ENCODE measurements at places on chromosomes 2 and 18.

DNA sequence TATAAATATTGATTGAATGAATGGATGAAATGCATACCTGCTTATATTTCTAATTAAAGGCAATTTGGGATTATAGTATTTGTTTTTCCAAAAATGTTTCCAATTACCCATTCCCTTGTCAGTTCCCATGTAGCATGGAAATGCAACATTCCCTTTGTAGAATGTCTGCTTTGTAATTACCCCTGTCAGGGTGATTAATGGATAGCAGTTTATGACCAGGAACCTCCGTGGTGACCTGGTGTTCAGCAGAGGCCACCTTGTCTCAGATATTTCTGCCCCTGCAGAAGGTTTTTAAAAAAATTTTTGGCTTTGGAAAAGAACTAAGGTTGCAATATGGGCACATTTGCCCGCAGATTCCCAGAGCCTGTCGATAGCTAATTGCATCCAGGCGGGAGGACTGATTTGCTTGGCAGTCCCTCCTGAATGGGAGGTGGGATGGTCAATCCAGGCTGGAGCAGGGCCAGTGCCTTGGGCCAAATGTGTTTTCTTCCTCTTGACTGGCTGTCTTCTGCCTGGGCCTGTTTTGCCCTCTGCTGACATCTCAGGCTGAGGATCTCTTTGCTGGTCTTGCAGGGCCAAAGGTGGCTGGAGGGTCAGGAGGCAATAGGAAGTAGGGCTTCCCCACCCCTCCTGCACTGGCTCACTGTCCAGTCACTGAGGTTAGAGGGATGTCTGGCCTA is 82.1 kb downstream of the TMEM182 start:
- no peak for DNase-seq

- DNase-seq: peak; percentile 29
Measured at GRCh38 chr2:196927376-196928225, 1.1 kb upstream of the PGAP1 start.

GRCh38 chr18:52287151-52287550 is 52.8 kb upstream of the DCC start:
- no peak for DNase-seq

- peak; percentile 31 for DNase-seq
Measured at GRCh38 chr2:39492095-39492590, 55.1 kb upstream of the MAP4K3 start.

- no peak for DNase-seq
Measured at GRCh38 chr2:122478117-122478516, 722.7 kb downstream of the TSN start.

- no peak for DNase-seq
Measured at GRCh38 chr2:7031547-7032245, 114.5 kb downstream of the RNF144A start.

GRCh38 chr2:83186105-83186760 is 1272.8 kb downstream of the SUCLG1 start:
- no peak for DNase-seq

DNA sequence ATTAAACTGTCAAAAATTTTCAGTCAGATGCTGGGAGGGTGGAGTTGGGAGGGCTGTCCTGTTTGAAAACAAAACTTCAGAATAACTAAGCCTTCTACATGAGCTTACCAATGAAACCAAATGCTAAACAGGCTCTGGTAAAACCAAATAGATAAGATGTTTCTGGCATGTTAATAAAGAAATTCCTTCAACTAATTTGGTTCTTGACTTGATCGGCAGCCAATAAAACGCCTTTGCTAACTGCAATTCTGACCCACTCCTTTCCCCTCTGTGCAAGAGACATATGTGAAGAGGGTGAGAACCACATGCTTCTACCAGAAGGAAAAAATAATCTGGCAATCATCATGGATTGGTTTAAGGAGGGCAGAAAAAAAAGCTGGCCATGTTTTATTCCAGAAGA is 20.9 kb downstream of the MAP4K3 start:
- no peak for DNase-seq

DNA sequence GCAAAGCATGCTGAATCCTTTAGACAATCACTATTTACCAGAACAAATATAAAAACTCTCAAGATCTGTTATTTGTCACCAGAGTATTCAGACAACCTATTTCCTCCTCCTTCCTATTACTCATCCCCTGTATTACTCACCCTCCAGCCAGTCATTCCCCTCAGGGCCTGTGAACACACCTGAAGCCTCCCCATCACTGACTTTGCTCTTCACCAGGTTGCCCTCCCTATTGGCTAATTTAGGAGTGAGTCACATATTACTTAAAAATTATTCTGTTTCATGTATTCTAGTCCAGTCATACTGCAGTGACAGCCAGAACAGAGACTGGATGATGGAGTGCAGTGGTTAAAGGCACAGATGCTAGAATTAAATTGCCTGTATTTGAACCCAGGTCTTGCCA is 3.7 kb upstream of the ATG16L1 start:
- DNase-seq: peak; percentile 62

- no peak for DNase-seq
Measured at GRCh38 chr2:210422366-210422765, 54.2 kb downstream of the LANCL1 start.

- DNase-seq: no peak
Measured at GRCh38 chr2:26302846-26303245, 43.1 kb upstream of the SELENOI start.

DNA sequence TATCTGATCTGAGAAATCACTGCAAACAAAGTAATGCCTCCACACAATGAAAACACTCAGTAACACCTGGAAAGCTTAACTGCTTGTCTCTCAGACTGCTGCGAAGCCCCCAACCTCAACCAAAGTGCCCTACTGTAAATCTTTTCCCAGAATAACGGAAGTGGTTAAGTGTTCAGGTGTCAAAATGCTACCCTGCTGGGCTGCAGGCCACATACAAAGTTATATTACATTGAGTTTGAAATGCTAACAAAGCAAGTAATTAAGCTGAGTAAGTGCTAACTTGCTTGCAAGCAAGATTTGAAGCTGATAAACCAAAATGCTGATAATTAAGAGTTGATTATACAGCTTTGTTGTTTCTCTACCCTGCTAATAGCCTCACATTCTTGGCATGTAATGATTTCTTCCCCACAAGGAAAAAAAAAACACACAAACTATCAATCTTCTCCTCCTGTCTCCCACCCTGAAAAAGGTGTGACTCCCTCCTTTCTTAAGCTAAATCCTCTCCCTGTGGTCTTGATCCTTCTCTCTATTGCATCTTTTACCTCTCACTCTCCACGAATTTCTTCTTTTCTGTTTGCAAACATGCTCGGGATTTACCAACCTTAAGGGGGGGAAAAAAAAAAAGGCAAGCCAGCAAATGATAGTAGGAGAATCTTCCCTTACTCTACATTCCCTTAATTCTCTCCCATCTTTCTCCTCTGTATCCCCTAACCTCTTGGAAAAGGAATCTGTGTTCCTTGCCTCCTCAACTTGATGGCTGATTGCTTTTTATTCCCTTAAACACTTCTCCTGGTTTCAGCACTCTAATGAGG is 266.8 kb upstream of the SIX3 start:
- DNase-seq: no peak

DNA sequence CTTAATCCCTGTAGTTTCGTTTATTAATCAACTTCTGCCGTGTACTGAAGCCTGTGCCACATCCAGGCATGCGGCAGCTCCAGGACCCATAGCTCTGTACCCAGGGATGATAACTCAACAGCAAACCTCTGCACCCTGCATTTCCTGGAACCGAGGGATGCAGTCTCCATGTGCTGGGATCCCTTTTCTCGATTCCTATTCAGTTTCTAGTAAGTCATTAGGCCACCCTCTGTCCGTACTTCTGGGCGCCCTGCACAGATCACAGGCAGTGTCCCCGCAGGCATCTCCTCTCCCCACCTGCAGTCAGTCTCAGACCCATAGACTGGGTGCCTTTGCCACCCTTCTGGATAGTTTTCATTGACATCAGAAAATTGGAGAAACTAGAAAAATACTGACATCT is 18.8 kb downstream of the TMEM18 start:
- DNase-seq: no peak

DNA sequence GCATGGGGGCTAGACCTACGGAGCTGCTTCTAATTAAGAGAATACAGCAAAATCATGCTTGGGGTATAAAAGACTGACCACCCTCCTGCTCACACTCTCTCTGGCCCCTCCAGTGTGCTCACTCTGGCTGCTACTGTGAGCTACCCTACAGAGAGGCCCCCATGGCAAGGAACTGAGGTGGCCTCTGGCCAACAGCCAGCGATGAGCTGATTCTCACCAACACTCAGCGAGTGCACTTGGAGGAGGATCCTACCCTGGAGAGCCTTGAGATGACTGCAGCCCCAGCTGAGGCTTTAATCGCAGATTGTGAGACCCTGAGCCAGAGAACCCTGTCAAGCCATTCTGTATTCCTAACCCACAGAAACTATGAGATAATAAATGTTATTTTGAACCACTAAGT is 88.2 kb downstream of the GFPT1 start:
- no peak for DNase-seq

- DNase-seq: peak; percentile 20
Measured at GRCh38 chr18:46946656-46947282, 29.4 kb downstream of the KATNAL2 start.

GRCh38 chr18:11689669-11690565 is 853 bp downstream of the GNAL start:
- no peak for DNase-seq

DNA sequence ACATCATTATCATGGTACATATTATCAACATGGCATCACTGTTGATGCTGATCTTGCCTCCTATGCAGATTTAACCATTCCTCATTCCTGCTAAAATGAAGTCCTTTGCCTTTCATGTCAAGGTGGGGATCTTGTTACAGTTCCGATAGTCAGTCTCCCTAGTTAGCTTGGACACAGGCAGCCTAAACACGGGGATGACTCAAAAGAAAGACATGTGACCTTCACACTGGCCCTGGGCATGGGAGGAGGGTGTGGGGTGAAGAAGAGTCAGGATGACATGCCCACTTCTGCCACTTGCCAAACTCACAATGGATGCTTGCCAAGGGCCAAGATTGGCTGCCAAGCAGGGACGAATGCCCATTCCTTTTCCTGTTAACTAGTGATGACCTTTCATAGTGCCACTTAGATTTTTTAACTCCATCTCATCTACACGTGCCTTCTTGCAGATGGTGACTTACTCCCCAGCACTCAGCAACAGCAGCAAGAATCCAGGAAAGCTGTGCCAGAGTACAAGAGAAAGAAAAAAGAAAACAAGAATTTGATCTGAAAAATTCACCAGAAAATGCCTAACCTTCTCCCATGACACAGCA is 13.9 kb upstream of the SLC1A4 start:
- DNase-seq: no peak

DNA sequence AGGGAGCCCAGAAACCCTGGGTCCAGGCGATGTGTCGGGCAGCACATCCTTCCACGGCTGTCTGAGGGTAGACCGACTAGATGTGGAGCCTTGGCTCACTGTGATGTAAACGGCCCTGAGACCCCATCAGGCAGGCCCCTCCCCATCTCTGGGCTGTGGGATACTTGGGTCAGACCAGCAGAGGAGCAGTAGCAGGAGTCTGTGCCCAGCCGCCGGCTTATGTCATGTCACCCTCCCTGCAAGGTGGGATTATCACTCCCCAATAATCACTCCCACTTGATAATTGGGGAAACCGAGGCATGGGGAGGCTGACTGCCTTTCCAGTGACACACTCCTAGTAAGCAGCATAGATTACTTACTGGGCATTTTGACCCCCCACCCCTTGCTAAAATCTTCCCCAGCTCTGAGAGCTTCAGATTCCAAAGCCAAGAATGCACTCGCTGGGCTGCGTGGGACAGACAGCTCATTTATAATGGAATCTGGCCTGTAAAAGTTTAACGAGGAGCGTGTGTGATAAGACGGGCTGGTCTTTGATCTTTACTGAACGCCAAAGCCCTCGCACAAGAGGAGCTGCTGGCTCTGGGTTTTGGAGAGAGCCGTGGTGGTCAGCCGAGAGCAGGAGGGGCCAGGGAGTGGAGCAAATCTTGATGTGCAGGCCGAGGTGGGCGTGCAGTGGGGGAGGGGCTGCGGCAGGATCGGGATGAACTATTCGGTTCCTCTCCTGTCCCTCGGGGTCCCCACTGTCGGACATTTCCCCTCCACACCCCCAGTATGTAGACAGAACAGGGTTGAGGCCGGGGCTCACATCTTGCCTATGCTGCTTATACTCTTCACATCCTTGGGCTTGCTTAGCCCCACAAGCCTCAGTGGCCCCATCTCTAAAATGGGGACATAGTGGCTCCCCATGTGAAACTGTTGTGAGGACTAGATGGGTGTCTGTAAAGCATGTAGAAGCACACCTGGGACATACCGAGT is 200.0 kb downstream of the GLI2 start:
- DNase-seq: no peak

- DNase-seq: no peak
Measured at GRCh38 chr2:33214857-33215256, 261.6 kb upstream of the RASGRP3 start.

DNA sequence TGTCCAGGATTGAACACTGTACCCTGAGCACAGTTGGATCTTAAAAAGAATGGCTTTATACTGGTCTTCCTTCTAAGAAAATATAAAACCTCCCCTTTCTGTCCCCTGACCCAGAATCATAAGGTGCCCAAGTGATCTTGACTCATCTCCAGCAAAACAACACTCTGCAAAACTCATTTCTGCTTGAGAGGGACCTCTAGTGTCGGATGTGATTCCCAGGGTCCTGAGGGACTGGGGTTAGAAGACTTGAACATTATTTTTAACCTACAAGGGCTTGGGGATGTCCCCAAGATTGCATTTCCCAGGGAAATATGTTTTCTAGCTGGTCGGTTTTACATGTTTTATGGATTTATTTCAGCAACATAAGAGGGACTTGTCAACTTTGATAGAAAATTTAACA is 1318.5 kb upstream of the CELF4 start:
- DNase-seq: no peak

DNA sequence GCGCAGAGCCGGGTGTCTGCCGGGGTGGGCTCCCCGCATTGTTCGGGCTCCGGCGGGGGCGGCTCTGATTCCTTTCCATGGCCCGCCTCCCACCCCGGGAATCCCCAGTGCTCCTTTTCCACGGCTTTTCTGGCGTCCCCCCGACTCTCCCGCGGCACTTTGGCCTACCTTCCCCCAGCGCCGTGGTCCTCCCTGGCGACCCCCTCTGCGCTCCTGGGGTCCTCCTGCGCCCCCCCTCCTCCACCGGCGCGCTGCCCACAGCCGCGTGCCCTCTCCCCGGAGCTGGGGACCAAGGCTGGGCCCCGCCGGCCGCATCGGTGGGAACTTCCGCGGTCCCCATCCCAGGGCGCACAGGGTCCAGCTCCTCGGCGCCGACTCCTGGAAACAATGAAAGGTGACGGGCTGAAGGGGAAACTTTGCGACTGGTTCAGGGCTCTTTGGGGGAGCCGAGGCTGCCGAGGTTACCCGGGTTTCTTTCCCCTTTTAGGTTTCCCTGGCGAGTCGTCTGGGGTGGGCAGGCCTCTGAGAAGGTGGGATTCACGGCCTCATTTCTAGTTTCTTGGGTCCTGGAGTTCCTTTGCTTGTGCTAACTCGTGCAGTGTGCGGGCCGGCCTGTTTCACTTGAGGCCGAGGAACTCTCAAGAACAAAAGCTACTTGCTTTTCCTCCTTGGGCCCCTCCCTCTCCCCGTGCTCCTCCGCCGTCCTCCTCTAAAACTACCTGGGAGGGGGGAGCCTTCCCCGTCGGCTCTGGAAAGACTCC is 2.2 kb downstream of the TGIF1 start:
- no peak for DNase-seq

- no peak for DNase-seq
Measured at GRCh38 chr2:12300019-12300602, 416.6 kb upstream of the TRIB2 start.
